ENCODE measurements at places on chromosomes 2 and 18. TPM values are rescaled to one million over a fixed set of nuclear protein-coding genes. Genes with fewer than 3 reads are reported as not detected.

Gene NUP35
- total RNA-seq = 10.4 TPM

Gene BOLL
- not detected for total RNA-seq

- no peak overlapping the region for H3K27ac ChIP-seq
- no peaks in the 10 kb centered on the region for H3K4me1 ChIP-seq
- no peaks in the 10 kb centered on the region for H3K27me3 ChIP-seq
- no peaks in the 10 kb centered on the region for H3K36me3 ChIP-seq
These were observed 13.0 kb downstream of the GPR155 start for GRCh38 chr2:174473796-174474195.

- no peaks in the 10 kb centered on the region for H3K4me1 ChIP-seq
- no peak overlapping the region for H3K4me3 ChIP-seq
- H3K27ac ChIP-seq = no peak overlapping the region
- no peaks in the 10 kb centered on the region for H3K36me3 ChIP-seq
- H3K27me3 ChIP-seq = no peaks in the 10 kb centered on the region
These were observed 495.4 kb upstream of the CDH7 start for GRCh38 chr18:65255417-65255816.

- H3K27me3 ChIP-seq = peaks cover 14% of the 10 kb centered on the region
- H3K4me3 ChIP-seq = no peak overlapping the region
- H3K4me1 ChIP-seq = peaks cover 21% of the 10 kb centered on the region
- H3K27ac ChIP-seq = no peak overlapping the region
- DNase-seq = no peak
- peaks cover 9% of the 10 kb centered on the region for H3K36me3 ChIP-seq
These were observed 6.5 kb downstream of the SPR start for GRCh38 chr2:72893594-72894319.

- H3K27ac ChIP-seq = peak overlapping the region; percentile 1
- DNase-seq = no peak
- H3K4me3 ChIP-seq = no peak overlapping the region
- H3K27me3 ChIP-seq = no peaks in the 10 kb centered on the region
- H3K4me1 ChIP-seq = no peaks in the 10 kb centered on the region
These were observed 127.0 kb downstream of the ST6GAL2 start for GRCh38 chr2:106758901-106759497.

All from heart left ventricle (tissue), 16 donors.